ENCODE measurements at places on chromosomes 12 and 14.
A peak's percentile ranks its signal among the peaks of the same experiment; 100 is the strongest.

DNA sequence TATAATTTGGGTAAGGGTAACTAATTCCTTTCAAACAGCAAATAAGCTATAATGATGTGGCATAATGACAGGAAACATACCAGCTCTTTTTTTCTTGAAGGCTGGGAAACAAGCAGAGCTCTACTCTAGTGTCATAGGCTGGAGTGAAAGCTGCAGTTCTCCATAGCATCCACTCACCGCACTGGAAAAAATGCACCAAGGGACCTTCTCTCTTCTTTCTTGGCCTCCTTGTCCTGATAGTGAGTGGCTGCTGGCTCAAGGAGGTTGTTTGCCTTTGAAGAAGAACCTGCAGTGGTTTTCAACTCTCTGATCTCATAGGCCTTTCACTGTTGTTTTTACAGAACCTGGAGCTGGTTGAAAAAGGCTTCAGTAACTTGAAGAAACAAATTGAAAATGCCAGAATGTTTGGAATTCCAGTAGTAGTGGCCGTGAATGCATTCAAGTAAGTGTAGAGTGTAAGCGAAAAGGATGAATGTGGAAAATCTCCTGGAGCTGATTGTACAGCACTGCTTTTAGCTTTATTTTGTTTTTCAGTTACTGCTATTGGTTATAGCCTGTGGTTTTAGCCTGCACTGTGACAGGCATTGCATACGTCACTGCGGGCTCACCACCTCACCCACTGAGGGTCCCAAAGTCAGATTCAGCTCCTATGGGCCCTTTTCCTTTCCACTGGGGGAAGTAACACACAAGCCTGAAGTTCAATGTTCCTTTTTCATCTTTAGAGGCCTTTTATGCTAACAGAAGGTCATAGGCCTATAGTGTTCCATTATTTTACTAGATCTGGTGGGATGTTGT lies 17.2 kb upstream of the AKAP5 start:
- DNase-seq = no peak

- no peak for DNase-seq
Measured at GRCh38 chr12:28563936-28564335, 373.7 kb downstream of the CCDC91 start.

- no peak for DNase-seq
Measured at GRCh38 chr14:95258754-95259593, 60.7 kb downstream of the CLMN start.

- no peak for DNase-seq
Measured at GRCh38 chr12:93889516-93890212, 212.5 kb downstream of the CRADD start.

GRCh38 chr12:124361074-124361970 lies 66.4 kb downstream of the RFLNA start:
- DNase-seq = no peak

DNA sequence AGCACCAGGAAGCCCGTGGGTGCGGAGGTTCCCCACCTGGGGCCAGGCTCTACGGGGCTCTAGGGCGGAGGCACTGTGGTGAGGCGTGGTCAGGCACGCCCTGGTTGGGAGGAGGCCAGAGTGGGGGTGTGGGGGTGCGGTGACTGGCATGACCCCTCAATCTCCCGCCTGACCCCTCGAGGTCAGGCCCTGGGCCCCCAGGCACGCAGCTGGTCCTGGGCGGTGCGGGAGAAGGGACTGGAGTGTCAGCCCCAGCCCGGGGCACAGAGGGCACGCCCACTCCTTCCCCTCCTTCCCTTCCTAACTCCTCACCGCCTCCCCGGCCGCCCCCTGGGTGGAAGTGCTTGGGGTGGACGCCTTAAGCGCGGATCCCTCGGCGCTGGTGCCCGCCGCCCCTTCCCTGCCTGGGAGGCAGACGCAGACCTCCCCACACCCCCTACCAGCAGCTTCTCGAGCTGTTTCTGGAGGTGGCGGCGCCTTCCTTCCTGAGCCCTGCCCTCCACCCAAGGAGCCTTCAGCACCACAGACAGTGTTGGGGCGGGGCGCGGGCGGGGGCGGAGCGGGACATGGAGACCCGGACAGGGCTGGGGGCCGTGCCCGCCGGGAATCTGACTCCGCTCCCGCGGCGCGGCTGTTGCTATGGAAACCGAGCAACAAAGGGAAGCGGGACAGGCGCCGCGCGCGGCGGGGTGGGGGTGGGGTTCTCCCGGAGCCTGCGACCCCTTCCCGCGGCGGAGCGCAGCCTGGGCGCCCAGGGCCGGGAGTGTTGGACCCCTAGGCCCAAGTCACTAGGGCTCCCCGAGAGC lies 741 bp upstream of the CRIP2 start:
- peak; percentile 65 for DNase-seq

- no peak for DNase-seq
Measured at GRCh38 chr12:6033546-6033945, 88.5 kb upstream of the ANO2 start.

DNA sequence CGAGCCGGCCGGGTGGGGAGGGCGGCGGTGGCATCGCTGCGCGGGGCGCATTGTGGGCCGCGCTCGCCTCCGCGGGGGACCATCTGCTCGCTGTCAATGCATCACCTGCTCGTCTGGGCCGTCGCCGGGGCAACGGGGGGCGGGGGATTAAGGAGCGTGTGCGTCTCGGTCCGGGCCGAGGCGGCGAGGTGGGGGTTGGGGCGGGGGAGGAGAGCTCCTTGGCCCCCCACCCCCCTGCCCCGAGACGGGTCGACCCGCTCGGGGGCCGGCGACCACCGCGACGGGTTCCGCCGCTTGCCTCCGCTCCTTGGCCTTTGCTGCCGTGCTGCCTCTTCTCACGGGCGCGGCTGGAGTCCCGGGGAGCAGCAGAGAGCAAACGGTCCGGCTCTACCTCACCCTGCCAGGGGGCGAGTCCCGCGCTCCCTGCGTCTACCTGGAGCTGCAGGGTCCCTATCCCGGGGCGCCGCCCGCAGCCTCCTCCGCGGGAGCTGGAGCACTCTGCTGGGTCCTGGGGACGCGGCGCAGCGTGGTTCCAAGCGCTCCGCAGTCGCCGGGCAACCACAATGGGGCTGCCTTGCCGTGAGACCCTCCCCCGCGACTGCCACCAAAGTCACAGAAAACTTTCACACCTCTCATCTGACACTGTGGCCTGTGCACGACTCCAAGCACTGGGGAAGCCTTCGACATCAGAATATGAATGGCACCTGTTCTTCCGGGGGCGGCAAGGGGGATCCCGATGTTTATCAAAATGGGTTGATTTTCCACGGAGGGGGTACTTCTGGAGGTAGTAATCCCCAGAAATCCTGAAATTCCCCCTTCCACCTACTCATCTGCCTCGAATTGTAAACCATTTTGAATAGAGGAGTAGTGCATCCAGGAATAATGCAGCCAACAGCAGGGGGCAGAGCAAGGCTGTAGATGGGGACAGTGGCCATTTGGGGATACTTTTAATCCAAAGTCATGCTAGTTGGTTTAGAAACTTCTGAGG lies at the start of gene C12orf42:
C12orf42 (minus strand) TSS at position 500 of the 988 bp plus-strand sequence. CDS start 17,542 bp downstream, outside the sequence.
- peak; percentile 45 for DNase-seq

- DNase-seq = no peak
Measured at GRCh38 chr12:127144770-127145169, 1122.2 kb upstream of the TMEM132C start.

- DNase-seq = no peak
Measured at GRCh38 chr14:34536951-34537676, 2.4 kb downstream of the EAPP start.

- no peak for DNase-seq
Measured at GRCh38 chr14:54047645-54048308, 91.2 kb upstream of the BMP4 start.

GRCh38 chr12:42728287-42728686 lies 138.7 kb upstream of the PRICKLE1 start:
- DNase-seq = no peak

GRCh38 chr14:61335671-61336275 lies 14.4 kb downstream of the PRKCH start:
- DNase-seq = no peak

GRCh38 chr14:59354666-59355065 lies 110.5 kb downstream of the GPR135 start:
- no peak for DNase-seq

DNA sequence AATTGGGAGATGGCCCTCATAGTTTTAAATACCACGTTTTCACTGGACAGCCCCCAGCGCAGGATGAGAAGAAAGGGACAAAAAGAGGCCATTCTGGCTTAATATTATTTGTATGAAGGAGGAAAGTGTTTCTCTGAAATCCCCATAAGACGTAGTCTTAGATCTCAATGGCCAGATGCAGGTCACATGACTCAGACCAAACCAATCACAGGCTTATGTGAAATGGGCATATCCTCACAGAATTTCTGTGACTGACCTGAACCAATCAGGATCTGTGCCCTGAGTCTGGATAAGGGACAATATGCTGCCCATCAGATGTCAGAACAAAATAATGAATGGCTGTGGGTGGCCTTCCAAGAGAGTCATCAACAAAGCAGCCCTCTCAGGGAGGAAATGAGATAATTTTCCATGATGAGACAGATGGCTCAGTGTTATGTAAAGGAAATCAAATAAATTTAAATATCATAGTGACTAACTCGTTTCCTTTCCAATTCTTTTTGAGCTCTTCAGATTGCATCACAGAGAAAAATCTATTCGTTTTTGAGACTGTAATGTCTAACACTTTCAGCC lies 1009.5 kb upstream of the TMEM132C start:
- DNase-seq = no peak

- DNase-seq = no peak
Measured at GRCh38 chr12:75705749-75706711, 194.6 kb upstream of the KRR1 start.

GRCh38 chr14:71304690-71305089 lies 397.4 kb downstream of the PCNX1 start:
- DNase-seq = no peak

- no peak for DNase-seq
Measured at GRCh38 chr14:73625706-73626105, 13.4 kb downstream of the ACOT6 start.

GRCh38 chr12:10214895-10215267 lies 2.2 kb downstream of the GABARAPL1 start:
- no peak for DNase-seq

DNA sequence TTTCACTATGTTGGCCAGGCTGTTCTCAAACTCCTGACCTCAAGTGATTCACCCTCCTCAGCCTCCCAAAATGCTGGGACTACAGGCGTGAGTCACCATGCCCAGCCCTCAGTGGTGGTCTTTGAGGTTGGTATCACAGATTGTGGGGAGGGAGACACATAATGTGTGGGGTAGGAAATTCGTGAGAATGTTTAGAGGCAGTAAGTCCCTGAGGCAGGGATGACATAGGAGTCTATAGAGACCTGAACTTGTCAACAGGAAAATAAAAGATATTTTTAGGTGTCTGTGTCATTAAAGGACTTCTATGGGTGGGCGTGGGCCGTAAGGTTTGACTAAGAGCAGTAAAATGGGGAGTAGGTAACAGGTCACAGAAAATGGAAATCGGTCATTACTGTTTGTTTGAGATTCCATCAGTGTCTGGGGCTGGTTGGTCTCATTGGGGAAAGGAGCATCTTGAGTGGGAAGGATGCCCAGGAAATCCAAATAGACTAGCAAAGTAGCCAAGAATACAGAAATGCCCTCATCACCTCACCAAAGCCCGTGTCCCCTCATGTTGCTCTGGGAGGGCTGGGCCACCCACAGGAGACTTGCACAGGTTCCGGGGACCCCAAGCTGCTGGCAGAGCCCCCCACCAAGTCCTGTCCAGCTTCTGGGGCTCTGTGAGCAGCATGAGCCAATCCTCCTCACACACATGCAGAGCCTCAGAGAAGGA lies 63.6 kb upstream of the BCL2L14 start:
- DNase-seq = peak; percentile 88

DNA sequence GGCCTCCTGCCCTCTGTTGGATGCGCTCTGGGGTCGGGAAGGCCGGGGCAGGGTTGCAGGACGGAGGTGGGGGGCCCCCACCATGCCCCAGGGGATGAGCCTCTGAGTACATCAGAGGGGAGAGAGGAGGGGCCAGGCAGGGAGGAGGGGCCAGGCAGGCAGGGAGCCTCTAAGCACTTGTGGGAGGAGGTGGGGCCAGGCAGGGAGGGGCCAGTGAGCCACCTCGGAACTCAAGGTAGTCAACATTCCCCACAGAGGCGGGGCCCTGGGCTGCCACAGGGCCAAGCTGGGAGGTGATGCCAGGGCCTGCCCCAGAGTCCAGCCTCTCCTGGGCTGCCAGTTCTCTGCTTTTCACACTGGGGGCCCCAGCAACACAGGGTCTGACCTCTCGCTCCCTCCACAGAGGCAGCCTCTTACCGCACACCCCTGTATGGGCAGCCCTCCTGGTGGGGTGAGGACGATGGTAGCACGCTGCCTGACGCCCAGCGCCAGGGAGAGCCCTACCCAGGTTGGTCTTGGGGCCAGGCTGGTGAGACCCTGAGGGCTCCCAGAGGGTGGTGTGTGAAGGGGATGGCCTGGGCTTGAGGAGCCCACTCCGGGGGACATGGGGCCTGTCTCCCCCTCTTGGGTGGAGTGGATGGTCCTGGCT lies 17.4 kb downstream of the CEP170B start:
- no peak for DNase-seq

DNA sequence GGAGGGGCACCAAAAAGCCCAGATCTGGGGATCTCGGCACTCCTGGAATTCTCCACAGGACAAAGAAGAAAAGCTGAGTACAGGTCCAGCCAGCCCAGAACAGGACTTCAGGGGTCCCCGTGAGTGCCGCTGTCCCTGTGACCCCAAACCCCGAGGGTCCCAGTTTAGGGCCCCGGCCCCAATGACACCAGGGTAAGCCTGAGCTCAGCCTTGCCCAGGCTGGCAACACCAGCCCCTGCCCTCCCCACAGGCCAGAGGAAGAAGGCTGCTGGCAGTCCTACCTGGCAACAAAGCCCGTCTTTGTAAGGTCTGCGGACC lies 1.8 kb downstream of the CDK2AP1 start:
- no peak for DNase-seq

DNA sequence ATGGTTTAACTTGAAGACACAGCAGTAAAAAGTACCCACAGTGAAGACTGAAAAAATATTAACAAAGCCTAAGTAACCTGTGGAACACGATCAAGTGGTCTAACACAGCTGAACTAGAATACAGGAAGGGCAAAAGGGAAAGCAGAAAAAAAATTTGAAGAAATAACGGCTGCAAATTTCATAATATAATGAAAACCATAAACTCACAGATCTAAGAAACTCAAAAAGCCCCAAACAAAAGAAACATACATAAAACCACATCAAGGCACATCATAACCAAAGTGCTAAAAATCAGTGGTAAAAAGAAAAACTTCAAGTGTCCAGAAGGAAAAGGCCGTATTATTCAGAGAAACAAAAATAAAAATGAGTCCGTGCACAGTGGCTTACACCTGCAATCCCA lies 30.9 kb downstream of the SPPL3 start:
- DNase-seq = no peak

DNA sequence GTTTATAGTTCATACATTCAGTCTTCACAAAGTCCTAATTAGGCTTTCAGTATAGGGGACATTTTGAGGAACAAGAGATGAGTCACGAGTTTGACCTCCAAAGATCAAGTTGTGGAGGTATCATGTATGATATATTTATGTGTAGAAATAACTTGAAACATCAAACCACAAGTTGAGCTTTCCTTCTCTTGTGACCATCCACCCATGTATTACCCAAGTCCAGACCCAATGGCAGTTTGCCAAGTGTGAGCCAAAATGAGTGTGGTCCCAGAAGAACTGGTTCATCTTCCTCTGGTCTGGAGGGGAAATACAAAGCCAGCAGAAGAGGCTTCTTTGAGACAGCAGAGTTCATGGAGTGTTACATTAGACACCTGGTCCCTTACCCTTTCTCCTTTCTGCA lies 104.9 kb downstream of the ATP23 start:
- no peak for DNase-seq

Data from stimulated activated CD4-positive, alpha-beta T cell treated with anti-CD3 and anti-CD28 coated beads, Interleukin-4, amount 100 ng/mL, for 24 hours (primary cell).